ENCODE measurements at places on chromosomes 5 and 9.

DNA sequence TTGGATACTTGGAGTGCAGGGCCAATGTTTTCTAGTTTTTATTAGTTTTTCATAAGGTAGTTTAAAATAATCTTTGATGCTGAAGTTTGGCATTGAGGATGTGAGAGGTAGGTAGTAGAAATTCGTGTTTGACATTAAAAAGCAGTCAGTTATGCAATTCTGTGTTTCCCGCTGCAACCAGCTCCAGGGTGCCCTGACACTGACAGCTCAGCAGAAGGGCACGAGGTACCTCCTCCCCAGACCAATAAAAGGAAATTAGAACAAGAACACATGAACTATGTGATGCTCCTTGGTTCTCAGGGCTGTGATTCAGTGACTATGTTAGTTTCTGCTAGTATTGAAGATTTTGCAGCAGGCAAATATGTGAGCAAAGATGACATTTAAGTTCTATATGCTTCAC, 40.2 kb downstream of the NSUN2 start:
- no peak for DNase-seq

GRCh38 chr5:73464016-73464745, 15.6 kb upstream of the FOXD1 start:
- no peak for DNase-seq

DNA sequence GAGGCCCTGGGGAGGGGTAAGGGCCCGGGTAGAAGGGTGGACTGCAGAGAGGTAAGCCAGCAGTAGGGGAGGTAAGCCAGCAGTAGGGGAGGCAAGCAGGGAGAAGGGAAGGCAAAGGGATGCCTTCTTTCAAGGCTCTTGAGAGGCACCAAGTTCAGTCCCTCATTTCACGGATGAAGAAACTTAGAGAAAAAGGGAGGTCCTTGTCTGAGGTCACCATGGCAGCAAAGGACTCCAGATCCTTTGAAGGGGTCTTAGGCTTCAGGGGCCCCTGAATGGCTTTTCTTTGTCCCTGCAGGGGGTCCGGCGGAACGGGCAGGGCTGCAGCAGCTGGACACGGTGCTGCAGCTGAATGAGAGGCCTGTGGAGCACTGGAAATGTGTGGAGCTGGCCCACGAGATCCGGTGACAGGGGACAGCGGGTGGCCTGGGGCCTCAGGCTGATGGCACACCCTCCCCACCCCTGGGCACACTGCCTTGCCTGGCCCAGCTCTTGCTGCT, 42.6 kb downstream of the RGS3 start:
- DNase-seq: no peak

DNA sequence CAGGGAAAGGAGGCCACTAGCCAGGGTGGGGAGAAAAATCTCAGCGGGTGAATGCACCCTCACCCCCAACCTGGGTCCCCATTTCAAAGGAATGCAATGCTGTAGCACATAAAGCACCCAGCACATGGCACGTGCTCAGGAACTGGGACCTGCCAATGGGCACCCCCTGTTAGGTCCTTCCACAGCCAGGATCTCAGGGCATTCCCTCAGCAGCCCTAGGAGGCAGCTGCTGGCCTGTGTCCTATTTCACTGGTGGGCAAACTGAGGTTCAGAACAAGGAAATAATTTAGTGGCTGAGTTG, 8.8 kb downstream of the DNM1 start:
- DNase-seq: no peak

DNA sequence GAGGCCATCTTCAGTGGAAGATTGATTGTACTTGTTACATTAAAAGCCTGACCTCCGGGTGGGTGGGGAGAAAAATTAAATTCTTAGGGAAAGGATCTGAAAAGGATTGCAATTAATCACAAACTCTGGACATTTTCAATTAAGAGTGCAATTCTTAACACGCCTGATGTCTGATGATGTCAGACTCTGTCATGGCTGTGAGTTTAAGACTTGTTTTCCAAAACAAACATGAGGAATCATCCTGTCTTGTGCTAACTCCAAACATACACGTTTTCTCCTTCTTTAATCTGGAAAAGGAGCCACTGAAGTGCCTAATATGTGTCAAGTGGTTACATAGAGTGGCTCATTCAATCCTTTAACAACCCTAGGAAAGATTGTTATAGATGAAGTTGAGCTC, 60.4 kb upstream of the SMIM23 start:
- DNase-seq: no peak

Data from COLO829 (cell line).